Purkinje cell (primary cell): ENCODE measurements at places on chromosomes 12 and 14. TPM values are rescaled to one million over a fixed set of nuclear protein-coding genes. Genes with fewer than 3 reads are reported as not detected.

RNF31 gene
- 15.5 and 28.7 TPM in 2 replicates for polyA plus RNA-seq

LIN7A gene
- 4.0 and 4.4 TPM in 2 replicates for polyA plus RNA-seq

EGLN3 gene
- polyA plus RNA-seq, result 64.5 and 83.4 TPM in 2 replicates

RAD9B gene
- not detected in 2 replicates for polyA plus RNA-seq

FAM181A gene
- polyA plus RNA-seq, result not detected in 2 replicates

CSRP2 gene
- 0.36 TPM in 1 of 2 replicates, not detected in the other for polyA plus RNA-seq

TSPAN8 gene
- polyA plus RNA-seq, result 0.90 and 6.8 TPM in 2 replicates

OASL gene
- polyA plus RNA-seq, result 0.22 TPM in 1 of 2 replicates, not detected in the other

GLT8D2 gene
- polyA plus RNA-seq, result 0.28 and 0.60 TPM in 2 replicates

RERG gene
- 4.2 and 14.3 TPM in 2 replicates for polyA plus RNA-seq

GOLGA5 gene
- 40.6 and 42.0 TPM in 2 replicates for polyA plus RNA-seq

KCNA5 gene
- 1.7 TPM in 1 of 2 replicates, not detected in the other for polyA plus RNA-seq

LRRC9 gene
- 0.08 and 4.7 TPM in 2 replicates for polyA plus RNA-seq

DBX2 gene
- 0.19 TPM in 1 of 2 replicates, not detected in the other for polyA plus RNA-seq

TUBA1C gene
- polyA plus RNA-seq, result 1.0 and 2.8 TPM in 2 replicates

MAP3K9 gene
- polyA plus RNA-seq, result 7.7 and 12.0 TPM in 2 replicates

BEGAIN gene
- 0.74 and 0.87 TPM in 2 replicates for polyA plus RNA-seq

DNAI7 gene
- 2.0 and 6.2 TPM in 2 replicates for polyA plus RNA-seq

PELI2 gene
- polyA plus RNA-seq, result 1.7 and 4.9 TPM in 2 replicates

LMBR1L gene
- polyA plus RNA-seq, result 3.4 and 4.5 TPM in 2 replicates
